WERI-Rb-1 (cell line): ENCODE measurements at places on chromosomes 5 and 9.

DNA sequence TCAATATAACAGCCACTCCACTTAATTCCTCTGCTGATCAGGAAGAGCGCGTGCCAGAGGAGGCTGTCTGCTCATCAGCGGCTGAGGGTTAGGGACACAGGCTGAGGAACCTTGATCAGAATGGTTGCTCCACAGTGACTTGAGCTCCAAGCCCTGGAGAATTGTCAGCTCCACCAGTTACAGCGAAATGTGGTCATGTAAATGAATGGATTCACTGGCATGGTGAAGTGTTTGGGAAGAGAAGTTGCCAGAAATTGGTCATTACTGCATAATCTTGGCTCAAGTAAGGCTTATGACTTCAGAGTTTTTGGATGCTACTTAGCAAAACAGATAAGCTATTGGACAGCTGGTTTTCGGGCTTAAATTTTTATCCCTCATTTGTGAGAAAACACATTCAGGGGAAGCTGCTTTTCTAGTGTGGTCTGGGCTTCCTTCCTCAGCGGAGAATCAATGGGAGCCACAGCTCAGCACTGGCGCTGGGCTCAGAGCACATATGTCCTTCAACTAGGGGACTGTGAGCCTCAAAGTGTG is 65.0 kb downstream of the PRRT1B start:
- DNase-seq = no peak

DNA sequence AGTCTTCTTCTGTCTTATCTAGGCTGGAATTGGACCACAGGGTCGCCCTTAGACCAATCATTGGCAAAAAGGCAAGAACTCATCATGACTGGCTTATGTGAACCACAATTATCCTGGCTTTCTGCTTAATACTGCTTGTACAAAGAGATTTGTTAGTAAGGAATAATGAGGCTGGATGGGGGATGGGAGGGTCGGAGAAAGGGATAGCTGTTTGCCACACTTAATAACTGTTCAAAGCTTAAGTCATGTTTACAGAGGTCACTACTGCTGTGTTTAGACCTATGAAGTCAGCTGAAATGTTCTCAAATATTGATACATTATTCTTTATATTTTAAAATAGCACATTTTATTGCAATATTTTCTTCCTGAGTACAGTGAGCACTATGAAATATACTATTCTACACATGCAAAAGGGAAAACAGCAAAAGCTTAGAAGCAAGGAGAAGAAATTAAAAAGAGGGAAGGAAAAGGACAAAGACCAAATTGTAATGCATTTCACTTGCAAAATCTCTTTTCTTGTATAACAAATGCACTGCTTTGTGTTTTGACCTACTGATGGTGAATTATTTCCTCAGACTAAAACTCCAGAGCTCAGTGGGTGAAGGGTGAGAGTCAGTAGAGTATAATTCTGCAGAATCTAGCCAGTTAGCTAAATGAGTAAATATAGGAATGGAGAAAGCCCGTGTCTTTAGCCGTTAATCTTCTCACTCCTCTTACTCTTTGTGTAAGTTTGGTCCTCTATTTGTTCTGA is 404.9 kb upstream of the ZNF608 start:
- DNase-seq = peak; percentile 59

- no peak for DNase-seq
Measured at GRCh38 chr9:84839541-84839940, 170.0 kb downstream of the NTRK2 start.

- no peak for DNase-seq
Measured at GRCh38 chr5:139861021-139861888, 65.6 kb downstream of the PSD2 start.

DNA sequence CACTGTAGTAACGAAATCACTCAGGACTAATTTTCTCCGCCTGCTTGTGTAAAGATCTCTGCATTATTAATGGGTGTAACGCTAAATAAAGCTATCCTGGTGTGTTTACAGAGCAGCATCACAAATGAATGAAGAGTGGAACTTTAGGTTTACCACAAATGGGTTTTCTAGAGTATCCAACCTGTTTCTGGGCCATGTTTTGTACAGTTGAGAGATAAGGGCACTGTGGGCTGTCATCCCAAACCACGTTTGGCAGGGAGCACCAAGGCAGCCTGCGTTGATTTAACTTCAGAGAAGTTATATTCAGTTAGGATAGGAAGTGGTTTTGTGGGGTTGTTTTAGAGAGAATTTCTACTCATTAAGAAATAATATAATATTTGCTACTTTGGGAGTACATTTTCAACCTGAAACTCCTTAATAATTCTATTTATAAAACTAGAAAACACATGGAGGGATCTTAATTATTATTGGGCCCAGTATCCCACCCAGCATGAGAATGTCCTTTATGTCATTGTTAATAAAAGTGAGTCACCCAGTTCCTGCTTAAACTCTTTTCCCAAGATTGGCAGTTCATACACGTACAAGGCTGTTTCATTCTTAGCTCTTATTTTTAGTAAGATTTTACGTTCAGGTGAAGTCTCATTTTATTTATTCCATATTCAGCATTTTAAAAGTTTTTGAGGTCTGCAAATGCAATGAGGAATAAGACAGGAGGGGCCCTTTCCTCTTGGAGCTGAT is 8.0 kb downstream of the KCNN2 start:
- DNase-seq = no peak

- DNase-seq = peak; percentile 10
Measured at GRCh38 chr5:75167345-75167744, 69.3 kb downstream of the ANKRD31 start.

DNA sequence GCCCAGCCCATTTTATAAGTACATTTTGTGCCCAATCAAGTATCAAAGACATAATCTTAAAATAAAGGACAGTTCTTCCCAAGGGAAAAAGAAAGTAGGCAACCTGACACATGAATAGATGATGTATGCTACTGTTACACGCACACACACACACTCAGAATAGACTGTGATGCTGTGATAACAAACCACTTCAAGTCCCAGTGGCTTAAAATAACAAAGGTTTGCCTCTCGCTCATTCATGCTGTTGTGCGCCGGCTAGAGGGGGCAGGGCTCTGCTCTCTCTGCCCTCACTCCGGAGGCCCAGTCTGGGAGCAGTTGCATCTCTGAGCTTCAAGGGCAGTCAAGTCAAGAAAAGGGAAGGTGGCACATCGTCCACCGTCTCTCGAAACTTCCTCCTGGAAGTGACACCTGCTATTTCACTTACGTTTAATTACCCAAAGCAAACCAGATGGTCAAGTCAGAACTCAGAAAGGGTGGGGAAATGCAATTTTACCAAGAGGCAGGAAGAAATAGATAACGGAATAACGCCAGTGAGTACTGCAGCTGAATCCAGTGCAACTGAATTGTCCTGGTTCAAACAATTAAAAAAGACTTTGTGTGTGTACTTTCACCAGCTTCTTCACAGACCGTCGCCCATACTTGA is 43.3 kb downstream of the ANKRD33B start:
- DNase-seq = peak; percentile 54

DNA sequence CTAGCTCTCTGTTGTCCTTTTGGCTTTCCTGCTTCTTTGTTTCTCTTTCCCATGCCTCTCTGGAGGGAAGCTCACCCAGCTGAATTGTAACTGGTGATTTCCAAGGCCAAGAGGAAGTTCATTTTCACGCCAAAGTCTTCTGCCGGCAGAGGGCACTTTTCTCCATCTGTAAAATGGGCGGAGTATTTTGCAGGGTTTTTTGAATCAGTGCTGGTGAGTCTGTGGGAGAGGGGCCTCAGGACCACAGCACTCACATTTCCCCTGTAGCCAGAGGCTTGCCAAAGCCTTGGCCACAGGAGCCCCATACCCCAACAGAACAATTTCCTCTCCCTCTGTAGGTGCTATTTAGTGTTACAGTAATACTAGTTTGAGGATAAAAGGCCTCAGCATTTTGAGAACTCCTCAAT is 42.3 kb upstream of the MATR3 start:
- DNase-seq = no peak

- peak; percentile 96 for DNase-seq
Measured at GRCh38 chr5:150758531-150759333, at the start of gene DCTN4. DCTN4 (minus strand) TSS chr5:150759017; CDS start chr5:150758993, 24 bp downstream.

GRCh38 chr9:33227008-33227398 is 13.0 kb upstream of the SPINK4 start:
- no peak for DNase-seq

DNA sequence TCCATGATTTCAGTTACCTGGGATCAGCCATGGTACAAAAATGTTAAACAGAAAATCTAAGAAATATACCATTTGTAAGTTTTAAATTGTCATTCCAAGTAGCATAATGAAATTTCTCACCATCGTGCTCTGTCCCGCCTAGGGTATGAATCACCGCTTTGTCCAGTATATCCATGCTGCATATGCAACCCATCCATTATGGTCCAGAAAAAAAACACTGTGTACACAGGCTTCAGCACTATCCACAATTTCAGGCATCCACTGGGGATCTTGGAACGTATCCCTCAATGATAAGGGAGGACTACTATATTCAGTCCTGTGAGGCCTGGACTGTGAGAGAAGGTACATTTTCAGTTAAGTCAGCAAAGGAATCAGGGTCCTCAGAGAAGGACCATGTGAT is 37.6 kb upstream of the HNRNPA0 start:
- DNase-seq = no peak

GRCh38 chr9:130938652-130939404 is at the start of gene FIBCD1:
FIBCD1 (minus strand) TSS chr9:130939247; CDS start chr9:130938607, 640 bp downstream.
- peak; percentile 69 for DNase-seq

DNA sequence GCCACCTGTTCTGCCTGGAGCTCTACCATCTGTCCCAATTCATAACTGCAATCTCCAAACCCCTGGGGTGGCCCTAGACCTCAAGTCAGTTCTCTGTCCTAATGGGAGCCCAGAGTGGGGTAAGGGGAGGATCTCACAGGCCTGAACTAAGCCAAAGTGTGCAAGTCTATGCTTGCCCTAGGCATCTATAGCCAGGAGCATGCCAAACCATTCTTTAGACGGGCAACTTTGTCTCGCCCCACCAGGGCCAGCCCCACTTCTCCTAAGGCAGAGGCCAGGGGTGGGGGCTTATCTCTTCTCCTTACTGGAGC is 3.3 kb downstream of the ACSL6 start:
- no peak for DNase-seq

- no peak for DNase-seq
Measured at GRCh38 chr5:71982717-71983395, 124.4 kb upstream of the MAP1B start.

GRCh38 chr9:79633558-79633957 is 61.8 kb downstream of the TLE4 start:
- DNase-seq = no peak

GRCh38 chr9:2289263-2289662 is 274.1 kb downstream of the SMARCA2 start:
- DNase-seq = no peak

DNA sequence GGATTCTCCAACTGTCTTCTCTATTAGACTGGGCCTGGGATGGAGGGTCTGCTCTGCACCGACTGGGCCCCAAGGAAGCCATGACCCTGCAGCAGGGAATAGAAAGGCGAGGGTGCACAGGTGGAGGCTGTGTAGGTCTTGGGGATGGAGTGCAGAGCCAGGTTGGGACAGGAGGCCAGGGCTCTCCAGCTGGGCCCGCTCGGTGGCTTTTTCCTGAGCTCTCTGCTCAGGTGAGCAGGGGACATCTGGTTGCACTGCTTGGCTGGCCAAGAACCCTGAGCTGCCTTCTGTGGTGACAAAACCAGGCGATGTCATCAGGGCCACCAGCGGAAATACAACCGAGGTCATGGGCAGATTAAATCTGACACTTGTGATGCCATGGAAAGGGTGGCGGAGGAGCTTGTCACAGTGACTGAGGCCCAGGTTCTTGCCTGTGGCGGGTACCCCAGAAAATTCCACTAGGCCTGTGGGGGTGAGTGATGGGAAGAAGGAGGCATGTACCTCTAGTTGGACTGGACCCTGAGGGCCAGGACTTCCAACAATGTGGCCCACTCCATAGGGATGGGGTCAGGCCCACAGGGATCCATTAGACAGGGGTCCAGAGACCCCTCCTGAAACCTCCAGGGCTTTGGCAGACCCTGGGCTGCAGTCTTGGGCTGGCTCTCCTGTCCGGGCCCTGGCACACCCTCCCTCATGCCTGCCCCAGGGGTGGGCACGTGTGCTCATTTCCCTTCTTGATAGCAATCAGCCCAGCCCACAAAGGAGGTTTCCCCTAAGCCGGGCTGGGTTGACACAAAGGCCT is 4.4 kb upstream of the IL3 start:
- DNase-seq = peak; percentile 20

DNA sequence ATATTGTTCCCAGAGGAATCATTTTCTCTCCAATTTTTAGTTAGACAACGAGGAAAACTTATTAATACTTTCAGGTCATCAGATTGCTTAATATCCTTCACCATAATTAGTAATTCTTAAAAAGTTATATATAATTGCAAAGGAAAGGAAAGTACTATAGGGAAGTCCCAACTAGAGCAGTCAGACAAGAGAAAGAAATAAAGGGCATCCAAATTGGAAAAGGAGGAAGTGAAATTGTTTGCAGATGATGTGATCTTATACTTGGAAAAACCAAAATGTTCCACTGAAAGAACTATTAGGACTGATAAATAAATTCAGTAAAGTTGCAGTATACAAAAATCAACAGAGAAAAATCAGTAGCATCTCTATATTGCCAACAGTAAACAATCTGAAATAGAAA is 223.5 kb upstream of the MEF2C start:
- DNase-seq = no peak

DNA sequence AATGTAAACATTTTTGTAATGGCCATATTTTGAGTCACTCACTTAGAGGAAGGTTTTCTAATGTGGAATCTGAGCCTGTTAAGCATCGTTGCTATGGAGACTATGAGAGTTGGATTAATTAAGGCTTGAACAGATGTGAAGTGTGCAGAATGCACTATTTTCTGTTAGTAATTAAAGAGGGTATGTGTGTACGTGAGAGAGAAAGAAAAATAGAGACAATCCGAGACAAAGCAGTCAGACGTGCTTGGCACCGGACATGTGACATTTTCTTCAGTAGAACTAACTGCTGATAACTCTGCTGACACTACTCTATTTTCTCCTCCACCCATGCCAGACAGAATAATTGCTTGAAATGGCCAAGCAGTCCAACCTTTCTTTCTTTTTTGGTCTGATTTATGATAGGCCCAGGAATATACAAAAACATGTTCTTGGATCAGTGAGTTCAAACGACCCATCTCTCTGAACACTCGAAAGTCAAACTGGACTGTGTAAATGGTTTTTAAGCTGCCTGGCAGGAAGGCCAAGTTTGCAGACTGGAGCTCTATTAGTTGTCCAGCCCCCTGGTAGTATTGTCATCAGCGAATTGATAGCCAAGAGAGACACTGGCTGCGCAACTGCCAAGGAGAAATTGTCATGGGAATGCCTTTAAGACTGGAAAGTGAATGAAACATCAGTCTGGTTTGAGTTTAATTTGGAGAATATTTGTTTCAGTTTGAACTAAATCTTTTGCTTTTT is 322.1 kb downstream of the ARHGEF28 start:
- no peak for DNase-seq

- DNase-seq = peak; percentile 16
Measured at GRCh38 chr5:150000990-150001659, 586 bp downstream of the HMGXB3 start.
